ENCODE measurements at places on chromosomes 13 and 19.

DNA sequence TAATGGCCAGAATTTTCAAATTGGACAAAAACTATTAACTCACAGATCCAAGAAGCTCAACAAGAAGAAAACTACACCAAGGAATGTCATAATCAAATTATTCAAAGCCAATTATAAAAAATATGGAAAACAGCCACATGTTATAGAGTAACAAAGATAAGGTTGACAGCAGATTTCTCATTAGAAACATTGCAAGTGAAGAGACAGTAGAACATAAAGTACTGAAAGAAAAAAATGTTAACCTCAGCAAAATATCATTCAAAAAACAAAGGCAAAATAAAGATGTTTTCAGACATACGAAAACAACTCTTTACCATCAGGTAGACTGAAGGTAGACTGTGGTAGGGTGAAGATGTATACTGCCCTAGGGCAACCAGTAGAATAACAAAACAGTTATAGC is 83.4 kb downstream of the KCNRG start:
- no peak for DNase-seq

- peak; percentile 50 for DNase-seq
These were observed 25.2 kb upstream of the CEACAM1 start for GRCh38 chr19:42553292-42554045.

GRCh38 chr13:99086267-99087097 is 108.6 kb upstream of the DOCK9 start:
- DNase-seq: peak; percentile 43

GRCh38 chr19:4700693-4700970 is 23.0 kb downstream of the DPP9 start:
- DNase-seq: no peak

- no peak for DNase-seq
These were observed 113.3 kb upstream of the SOX1 start for GRCh38 chr13:111953546-111954178.

- DNase-seq: no peak
These were observed 1.6 kb downstream of the TTYH1 start for GRCh38 chr19:54416695-54417491.

- DNase-seq: no peak
These were observed 362.3 kb downstream of the COG6 start for GRCh38 chr13:40017662-40018262.

DNA sequence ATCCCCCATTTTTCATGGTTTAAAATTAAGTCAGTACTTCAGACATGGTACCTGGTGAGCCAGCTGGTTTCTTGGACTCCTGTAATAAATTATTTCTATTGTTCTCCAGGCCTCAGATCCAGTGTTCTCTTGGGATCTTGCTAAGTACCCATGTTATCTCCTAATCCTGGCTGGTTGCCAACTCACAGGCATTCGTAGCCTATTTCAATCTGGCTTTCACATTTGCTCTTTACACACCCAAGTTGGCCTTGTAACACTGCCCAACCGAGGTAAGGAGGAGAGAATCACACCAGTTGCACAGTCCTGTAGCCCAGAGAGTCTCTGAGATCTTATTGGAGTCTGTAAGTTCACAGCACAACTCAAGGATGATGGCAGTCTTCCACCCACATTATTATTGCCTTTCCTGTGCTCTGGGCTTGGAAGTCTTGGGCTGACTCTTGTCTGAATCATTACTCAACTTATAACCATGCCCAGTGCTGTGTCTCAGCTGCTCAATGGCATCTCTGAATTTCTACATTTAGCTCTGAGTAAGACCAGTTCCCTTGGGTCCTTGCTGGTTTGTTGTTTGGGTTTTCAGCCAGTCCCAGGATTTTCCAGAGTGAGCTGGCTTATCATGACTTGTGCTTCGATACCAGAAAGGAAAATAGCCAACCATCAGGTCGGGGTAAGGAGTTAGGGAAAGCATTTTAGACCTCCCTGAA is 76.6 kb upstream of the KLF12 start:
- DNase-seq: no peak

- no peak for DNase-seq
These were observed 39.2 kb downstream of the CAB39L start for GRCh38 chr13:49404703-49405020.

- DNase-seq: no peak
These were observed 2033.9 kb upstream of the PCDH20 start for GRCh38 chr13:63449550-63449949.

- no peak for DNase-seq
These were observed 7.5 kb downstream of the KLF16 start for GRCh38 chr19:1855828-1856255.

DNA sequence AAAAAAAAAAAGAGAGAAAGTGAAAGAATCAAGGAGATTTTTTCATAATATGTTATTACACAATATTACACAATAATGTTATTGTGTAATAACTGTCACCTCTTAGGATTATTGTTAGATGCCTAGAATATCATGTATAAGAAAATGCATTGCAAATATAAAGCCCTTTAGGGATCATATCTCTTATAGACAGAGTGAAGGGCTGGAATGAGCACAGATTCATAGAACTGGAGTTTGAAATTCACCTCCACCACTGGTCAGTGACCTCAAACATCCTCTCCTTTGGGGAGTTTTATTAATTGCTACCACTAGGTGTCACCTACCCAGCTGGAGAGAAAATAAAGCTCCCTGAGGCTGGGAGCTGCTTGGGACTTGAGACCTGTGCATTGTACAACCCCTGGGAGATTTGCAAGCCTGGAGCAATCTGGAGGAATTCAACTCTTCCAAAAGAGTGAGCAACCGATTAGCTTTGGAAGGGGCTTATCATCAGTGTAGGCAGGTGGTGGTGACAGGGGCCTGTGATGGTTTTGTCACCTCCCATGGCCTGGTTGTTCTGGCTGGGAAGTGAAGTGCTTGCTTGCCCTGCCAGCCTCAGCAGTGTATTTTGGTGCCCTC is 30.3 kb upstream of the FRY start:
- DNase-seq: peak; percentile 56

GRCh38 chr13:60162096-60162495 is 1.6 kb downstream of the DIAPH3 start:
- DNase-seq: no peak

- peak; percentile 85 for DNase-seq
These were observed at the start of gene B3GNT3 for GRCh38 chr19:17794731-17795494. B3GNT3 (plus strand) TSS chr19:17795138; CDS start chr19:17807808, 12,670 bp downstream.

DNA sequence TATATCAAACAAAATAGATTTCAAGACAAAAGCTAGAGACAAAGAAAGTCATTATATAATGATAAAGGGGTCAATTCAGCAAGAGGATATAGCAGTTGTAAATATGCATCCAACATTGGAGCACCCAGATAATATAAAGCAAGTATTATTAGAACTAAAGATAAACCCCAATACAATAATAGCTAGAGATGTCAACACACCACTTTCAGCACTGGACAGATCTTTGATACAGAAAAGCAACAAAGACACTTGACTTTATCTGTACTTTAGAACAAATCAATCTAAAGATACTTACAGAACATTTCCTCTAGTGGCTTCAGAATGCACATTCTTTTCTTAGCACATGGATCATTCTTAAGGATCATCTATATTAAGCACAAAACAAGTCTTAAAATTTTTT is 59.1 kb upstream of the TEX29 start:
- no peak for DNase-seq

- no peak for DNase-seq
These were observed 1.7 kb downstream of the PDX1 start for GRCh38 chr13:27921421-27921960.

GRCh38 chr19:55489711-55490477 is 1.7 kb downstream of the SSC5D start:
- DNase-seq: no peak

GRCh38 chr19:53875602-53876325 is 6.2 kb upstream of the PRKCG start:
- no peak for DNase-seq

DNA sequence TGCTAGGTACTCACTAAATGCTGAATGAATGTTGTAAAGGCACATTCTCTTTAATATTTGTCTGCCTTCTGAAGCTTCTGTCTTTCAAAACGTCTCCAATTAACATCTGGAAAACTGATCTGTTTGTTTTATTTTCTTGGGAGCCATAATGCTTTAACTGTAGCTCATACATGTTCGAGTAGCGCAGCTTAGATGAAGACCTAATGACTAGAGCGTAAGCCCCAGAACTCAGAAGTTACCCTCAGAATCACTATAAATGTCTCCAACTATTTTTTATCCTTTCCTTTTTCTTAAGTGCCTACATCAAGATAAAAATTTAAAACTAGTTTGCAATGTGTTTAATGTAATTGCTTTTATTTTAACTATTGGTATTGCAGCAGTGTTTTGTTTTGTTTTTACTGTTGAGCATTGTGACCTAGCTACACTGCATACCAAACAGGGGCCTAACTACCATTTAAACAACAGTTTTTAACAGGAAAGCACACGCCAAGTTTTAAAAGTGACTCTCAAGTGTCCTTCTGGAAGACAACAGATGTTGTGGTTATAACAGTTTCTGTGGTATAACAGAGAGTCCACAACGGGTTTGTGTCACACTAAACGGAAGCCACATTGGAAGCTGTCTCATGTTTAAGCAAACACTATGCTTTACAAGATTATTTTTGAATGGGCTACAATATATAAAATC is 42.0 kb downstream of the MRPL57 start:
- DNase-seq: no peak

DNA sequence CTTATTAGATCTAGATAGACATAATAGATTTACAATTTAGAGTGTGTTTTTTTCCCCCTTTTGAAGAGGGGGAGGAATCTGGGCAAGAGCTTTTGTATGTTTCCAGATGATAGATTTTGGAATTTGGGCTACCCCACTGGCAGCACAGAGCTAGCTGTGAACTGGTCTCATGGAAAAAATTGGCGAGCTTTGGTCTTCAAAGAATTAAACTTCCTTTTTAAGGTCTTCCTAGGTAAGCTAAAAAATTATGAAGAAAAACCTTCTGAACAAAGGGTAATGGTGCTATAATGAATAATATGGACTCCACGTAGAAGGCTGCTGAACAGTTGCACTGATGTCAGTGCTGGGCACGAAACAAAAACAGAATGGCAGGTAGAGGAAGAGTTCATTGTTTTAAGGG is 109.3 kb downstream of the ZIC5 start:
- no peak for DNase-seq

Data from PC-9 (cell line).